Common myeloid progenitor, CD34-positive (primary cell): ENCODE measurements at places on chromosomes 7 and 10.

- peak; percentile 26 for DNase-seq
These were observed 77.3 kb upstream of the SVIL start for GRCh38 chr10:29712108-29712507.

DNA sequence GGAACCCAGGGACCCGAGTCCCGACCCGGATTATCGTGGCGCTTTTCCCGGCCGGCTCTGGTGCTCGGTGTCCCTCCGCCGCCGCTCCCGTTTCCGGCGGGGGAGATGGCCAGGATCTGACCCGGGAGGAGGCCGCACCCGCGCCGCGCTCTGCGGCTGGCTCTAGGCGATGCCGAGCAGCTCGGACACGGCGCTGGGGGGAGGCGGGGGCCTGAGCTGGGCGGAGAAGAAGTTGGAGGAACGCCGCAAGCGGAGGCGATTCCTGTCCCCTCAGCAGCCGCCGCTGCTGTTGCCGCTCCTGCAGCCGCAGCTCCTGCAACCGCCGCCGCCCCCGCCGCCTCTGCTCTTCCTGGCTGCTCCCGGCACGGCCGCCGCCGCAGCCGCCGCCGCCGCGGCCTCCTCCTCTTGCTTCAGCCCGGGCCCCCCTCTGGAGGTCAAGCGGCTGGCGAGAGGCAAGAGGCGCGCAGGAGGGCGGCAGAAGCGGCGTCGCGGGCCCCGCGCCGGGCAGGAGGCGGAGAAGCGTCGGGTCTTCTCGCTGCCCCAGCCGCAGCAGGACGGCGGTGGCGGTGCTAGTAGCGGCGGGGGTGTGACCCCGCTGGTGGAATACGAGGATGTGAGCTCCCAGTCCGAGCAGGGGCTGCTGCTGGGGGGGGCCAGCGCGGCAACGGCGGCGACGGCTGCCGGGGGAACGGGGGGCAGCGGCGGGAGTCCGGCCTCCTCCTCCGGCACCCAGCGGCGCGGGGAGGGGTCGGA, 593 bp downstream of the CDK13 start:
- peak; percentile 43 for DNase-seq

GRCh38 chr7:7228967-7229366, 46.6 kb downstream of the C1GALT1 start:
- no peak for DNase-seq

GRCh38 chr10:12781976-12782375, 219.5 kb downstream of the CCDC3 start:
- no peak for DNase-seq

DNA sequence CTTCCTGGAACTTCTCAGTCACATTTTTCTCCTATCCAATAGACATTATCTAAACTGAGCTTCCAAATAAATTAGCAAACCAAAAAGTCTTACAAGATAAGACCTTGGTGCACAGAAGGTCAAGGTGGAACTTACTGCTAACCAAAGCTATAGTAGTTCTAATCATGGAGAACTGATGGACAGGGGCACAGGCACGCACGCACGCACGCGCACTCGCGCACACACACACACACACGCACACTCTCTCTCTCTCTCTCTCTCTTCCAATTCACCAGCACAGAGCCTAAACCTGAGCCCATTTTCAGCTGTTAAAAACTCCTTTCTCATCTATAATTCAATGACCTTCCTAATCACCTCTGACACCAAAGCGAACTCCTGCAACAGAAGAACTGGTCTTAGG, 7.5 kb downstream of the FGFR2 start:
- no peak for DNase-seq

- peak; percentile 48 for DNase-seq
These were observed 2.1 kb downstream of the ADD3 start for GRCh38 chr10:110009736-110010475.

- no peak for DNase-seq
These were observed 596.5 kb downstream of the NXPH1 start for GRCh38 chr7:9029681-9030530.

DNA sequence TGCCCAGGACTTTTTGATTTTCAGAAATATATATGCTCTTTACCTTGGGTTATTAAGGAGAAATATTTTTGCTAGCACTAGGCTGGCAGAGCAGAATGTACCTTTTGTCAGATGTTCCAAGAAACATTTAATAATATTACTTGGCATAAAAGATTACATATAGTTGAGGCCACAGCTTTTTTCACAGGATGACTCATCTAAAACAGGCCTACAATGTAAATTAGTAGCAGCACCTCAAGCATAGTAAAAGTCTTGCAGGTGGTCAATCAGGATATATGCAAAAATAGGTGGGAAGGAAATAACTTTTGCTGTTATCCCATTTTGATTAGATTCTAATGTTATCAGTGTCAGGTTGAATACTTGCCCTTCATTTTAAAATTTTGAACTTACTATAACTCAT, 14.9 kb upstream of the ITGB1 start:
- DNase-seq = no peak

DNA sequence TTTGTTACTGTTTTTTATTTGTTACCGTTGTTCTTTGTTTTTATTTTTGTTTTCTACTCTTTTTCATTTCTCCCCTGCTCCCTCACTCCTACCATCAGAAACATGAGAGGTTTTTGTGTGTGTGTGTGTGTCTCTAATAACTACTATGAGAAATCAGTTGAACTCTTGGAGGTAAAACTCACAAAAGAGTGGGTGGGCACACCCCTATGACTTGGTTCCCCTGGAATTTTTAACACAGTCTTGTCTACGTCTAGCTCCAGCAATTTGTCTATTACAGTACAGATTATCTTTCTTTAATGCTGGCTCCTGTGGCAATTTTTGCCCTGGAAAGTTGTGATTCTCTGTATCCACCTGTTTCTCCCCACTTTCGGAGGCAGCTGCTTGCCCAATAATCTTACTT, 56.2 kb downstream of the AOAH start:
- no peak for DNase-seq

DNA sequence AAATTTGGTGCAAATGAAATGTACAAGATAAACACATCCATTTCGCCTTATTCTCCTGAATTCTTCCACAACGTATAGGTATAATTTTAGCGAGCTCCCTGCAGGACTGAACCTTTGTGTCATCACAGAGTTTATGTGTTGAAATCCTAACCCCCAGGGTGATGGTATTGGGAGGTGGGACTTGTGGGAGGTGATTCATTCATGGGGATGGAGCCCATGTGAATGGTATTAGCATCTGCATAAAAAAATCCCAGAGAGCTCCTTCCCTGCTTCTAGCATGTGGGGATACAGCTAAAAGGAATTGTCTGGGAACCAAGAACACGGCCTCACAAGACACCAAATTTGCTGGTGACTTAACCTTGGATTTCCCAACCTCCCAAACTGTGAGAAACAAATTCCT, 741.4 kb upstream of the VSTM2A start:
- no peak for DNase-seq

GRCh38 chr7:29139191-29139590, 7.1 kb downstream of the CPVL start:
- no peak for DNase-seq

DNA sequence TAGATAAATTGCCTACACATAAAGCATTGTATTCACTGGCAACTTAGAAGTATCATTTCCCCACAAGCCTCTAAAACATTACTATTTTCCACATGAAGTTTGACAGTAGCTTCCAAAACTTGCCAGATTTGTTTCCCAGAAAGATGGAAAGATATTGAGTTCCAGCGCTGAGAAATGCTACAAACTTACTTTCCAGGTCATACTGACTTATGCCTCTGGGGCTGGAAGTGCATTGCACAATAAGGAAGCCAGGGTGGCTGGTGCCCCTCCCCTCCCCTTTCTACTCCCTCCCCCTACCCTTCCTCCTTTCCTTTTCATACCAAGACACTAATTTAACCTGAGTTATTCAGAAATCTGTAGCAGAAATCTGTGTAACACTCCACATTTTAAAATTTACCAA, 212.6 kb downstream of the WDR37 start:
- peak; percentile 38 for DNase-seq

GRCh38 chr10:33494694-33495265, 160.3 kb upstream of the NRP1 start:
- no peak for DNase-seq

DNA sequence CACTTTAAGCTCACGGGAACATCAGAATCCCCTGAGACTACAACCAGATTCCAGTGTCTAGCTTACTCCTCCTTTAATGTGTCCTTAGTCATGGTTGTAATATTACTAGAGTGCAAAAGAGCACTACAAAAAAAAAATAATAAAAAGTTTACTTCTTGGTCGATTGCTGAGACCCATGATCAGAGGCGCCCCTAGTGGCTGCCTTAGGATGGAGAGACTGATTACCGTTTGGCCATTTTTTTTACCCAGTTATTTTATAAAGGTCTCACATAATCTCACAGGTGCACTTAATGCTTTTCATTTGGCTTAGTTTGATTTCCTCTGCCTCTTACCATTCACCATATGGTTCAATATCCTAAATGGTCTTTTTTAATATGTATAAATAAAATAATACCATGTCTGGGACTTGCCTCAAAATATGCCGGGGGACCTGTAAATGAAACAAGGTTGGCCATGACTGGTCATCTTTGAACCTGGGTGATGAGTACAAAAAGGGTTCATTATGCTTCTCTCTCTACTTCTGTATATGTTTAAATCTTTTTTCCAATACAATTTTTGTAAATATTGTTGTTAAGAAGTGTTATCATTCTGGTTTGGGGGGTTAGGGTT, 331.5 kb upstream of the NFE2L3 start:
- peak; percentile 15 for DNase-seq

- no peak for DNase-seq
These were observed 43.0 kb upstream of the OPN4 start for GRCh38 chr10:86611386-86611785.

DNA sequence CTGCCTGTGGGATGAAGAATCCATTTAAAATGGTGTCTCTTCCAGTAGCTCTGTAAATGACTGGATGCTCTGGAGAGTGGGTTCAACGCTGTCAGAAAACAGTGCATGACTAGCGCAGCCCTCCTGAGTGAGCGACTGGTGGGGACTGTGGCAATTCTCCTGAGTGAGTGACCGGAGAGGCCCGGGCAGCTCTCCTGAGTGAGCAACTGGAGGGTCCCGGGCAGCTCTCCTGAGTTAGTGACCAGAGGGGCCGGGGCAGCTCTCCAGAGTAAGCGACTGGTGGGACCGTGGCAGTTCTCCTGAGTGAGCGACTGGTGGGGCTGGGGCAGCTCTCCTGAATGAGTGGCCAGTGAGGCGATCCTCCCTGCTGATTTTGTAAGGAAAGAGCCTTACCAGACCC, 85.5 kb downstream of the WDR37 start:
- no peak for DNase-seq

DNA sequence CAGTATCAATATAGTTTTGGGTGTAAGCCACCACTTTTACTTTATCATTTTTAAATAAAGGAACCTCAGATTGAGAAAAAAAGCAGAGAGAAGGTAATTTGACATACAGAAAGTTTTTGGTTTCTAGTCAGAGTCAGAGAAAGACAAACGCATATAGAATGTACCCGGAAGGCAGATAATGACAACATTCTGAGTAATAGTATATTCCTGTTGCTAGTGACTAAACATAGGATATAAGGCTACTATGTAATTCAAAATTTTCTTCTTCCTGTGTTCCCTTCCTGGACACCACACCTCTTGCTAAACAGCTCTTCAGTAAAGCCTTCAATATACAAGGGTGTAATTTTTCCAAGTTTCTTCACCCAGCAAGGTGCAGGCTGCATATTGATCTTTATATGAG, 597.6 kb downstream of the PCDH15 start:
- DNase-seq = no peak

DNA sequence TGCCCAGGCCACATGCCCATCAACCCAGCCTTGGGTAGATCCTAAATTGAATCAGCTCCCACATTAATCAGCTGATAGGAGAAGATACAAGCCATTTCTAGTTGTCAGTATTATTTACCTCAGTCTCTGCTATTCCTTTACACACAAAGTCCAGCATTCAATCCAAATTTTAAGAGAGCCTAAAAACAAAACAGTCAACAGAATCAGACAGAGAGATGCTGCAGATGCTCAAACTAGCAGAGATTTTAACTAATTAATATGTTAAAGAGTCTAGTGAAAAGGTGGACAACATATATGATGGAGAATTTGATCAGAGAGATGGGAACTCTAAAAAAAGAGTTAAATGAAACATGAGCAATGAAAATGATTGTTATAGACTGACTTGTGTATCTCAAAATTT, 14.4 kb upstream of the IL15RA start:
- DNase-seq = no peak

- DNase-seq = no peak
These were observed 49.8 kb downstream of the HTR5A start for GRCh38 chr7:155119801-155120382.

GRCh38 chr10:128318366-128318765, 192.1 kb upstream of the MKI67 start:
- no peak for DNase-seq

GRCh38 chr10:80871083-80871482, 333.4 kb downstream of the SH2D4B start:
- no peak for DNase-seq

DNA sequence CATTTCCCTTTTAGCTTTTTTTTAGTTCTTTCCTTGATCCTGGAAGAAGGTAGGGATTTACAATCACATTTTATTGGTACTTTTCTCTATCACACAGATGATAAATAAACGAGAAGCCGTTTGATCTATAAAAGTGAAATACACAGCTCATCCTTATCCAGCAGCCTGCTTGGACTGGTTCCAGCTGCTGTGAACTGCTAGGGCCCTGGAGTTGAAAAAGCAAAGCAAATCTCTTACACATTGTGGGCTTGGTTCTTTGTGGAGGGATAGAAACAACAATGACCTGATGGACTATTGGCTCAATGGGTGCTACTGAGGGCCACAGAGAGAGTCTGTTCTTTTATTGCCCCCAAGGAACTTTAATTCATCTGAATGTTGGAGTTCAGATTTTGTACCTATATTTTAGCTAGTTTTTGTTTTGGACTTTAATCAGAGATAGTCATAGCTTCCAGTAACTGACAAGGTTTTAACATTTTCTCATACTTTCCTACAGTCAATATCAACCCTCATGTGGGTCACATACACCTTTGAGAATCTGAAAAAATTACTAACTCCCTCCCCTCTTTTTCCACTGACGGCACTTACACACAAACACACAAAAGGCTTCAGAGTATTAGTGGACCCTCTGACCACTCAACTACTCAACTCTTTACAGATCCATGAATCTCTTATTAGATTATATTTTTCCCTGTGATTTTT, 91.6 kb upstream of the CCDC6 start:
- DNase-seq = peak; percentile 14
